ENCODE measurements at places on chromosomes 7 and 10.

DNA sequence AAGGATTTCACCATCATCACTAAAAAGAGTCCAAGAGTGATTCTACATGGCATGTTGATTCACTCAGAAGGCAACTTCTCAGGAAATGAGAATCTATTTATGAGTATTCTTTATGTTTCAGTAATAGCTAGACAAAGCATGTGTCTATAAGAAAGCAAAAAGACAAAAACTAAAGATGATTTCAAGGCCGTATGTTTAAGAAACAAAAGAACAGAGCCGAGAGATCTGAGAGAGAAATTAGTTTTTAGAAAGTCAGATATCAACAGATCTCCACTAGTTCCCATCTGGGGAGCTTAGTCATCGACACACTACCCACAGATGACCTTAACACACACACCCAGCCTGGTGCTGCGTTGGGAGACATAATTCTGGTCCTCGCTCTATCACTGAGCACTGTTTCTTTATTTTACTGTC is 21.0 kb downstream of the PIP4K2A start:
- no peak for DNase-seq

GRCh38 chr7:67913604-67914003 is 917.0 kb downstream of the TYW1 start:
- no peak for DNase-seq

DNA sequence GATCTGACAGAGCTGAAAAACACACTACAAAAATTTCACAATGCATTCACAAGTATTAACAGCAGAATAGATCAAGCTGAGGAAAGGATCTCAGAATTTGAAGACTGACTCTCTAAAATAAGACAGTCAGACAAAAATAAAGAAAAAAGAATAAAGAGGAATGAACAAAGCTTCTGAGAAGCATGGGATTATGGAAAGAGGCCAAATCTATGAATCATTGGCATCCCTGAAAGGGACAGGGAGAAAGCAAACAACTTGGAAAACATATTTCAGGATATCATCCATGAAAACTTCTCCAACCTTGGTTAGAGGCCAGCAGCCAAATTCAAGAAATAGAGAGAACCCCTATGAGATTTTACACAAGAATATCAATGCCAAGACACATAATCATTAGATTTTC is 804.8 kb upstream of the IGFBP3 start:
- no peak for DNase-seq

GRCh38 chr10:102815790-102816549 is 21.2 kb downstream of the CYP17A1 start:
- DNase-seq: no peak
